ENCODE measurements at places on chromosomes 6 and 20.
A peak's percentile ranks its signal among the peaks of the same experiment; 100 is the strongest.

- DNase-seq = no peak
These were observed 211.5 kb upstream of the FKBP1C start for GRCh38 chr6:62999796-63000195.

GRCh38 chr6:16400248-16400760 lies 161.9 kb downstream of the GMPR start:
- no peak for DNase-seq

DNA sequence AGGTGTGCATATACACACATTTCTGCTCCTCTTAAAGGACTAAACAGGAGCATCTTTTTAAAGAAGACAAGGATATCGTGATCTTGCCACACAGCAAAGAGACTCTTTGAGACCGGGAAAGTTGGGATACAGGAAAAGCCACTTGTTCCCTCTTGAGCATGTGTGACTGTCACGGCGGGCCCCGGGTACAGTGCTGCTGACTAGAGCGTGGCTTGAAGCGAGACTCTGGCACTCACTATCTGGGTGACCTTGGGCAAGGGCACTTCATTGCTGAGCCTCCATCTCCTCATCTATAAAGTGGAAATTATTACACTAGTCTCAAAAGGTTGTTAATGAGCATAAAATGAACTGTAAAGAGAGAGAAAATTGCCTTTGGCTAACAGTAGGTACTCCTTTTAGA lies 713.9 kb downstream of the PTPRT start:
- no peak for DNase-seq

GRCh38 chr6:94584211-94584610 lies 993.1 kb upstream of the MANEA start:
- no peak for DNase-seq

DNA sequence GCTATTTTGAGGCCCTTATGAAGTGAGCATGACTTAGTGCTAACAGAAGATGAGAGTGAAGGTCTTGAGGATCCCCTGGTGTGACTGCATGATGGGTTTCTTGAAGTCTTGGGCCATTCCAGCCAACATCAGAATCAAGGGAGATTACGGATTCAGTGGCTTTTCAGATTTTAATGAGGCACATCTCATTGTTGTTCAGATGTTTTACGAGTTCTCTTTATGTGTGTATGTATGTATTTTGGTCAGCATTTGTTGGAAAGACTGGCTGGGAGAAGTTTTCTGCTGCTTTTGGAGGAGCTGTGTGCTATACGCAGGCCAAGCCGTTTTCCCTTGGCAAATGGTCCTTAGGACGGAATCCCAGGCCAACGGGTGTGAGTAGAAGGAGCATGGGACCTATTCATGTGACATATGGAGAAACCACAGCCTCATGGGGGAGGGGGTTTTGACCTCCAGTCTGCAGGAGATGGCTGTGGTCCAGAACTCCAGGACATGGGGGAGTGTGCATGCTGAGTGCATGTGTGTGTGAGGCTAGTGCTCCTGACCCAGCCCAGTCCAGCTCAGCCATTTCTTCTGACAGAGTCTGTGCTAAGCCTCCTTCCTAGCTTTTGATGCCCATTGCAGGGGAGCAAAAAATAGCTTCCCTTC lies 35.3 kb downstream of the CHMP4B start:
- DNase-seq = no peak

DNA sequence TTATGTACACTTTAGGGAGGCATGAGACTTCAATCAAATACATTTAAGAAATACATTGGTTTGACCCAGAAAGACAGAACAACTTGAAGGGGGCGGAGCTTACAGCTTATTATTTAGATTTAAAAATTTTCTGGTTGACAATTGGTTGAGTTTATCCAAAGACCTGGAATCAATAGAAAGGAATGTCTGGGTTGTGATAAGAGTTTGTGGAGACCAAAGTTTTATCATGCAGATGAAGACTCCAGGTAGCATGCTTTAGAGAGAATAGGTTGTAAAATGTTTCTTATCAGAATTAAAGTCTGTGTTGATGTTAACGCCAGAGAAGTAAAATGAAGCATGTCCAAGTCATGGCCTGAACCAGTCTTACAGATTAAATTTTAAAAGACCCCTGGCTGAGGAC lies 757.8 kb upstream of the ADGRB3 start:
- no peak for DNase-seq

GRCh38 chr6:2134554-2134953 lies 110.9 kb downstream of the GMDS start:
- no peak for DNase-seq

- no peak for DNase-seq
These were observed 47.3 kb upstream of the LRFN2 start for GRCh38 chr6:40634429-40634828.

DNA sequence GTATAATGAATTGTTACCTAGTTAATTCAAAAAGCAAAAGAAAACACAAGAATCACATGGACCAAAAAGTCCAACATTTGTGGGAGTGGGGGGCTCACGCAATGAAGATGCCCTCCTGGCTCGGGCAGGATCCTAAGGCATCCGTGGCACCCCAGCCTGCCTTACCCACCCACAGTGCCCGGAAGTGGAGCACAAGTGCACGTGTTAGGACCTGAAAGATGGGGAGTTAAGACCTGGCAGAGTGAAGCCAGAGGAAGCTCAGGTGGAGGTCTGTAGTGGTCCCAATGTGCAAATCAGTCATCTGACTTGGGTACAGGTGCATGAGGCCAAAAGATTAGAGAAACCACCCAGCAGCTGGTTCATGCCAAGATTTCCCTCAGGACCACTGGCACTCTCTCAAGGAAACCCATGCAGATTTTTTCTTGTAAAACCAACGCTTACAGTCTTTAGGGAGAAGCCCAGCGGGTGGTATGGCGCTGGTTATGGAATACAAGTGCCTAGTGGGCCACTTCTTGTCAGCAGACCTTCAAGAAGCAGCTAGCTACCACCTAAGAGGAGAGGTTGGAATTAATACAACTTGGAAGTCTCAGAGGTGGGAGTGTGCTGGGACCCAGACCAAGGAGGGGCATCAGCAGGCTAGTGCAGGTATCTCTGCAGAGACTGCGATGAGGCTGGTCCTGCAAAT lies 42.1 kb downstream of the BFSP1 start:
- no peak for DNase-seq

DNA sequence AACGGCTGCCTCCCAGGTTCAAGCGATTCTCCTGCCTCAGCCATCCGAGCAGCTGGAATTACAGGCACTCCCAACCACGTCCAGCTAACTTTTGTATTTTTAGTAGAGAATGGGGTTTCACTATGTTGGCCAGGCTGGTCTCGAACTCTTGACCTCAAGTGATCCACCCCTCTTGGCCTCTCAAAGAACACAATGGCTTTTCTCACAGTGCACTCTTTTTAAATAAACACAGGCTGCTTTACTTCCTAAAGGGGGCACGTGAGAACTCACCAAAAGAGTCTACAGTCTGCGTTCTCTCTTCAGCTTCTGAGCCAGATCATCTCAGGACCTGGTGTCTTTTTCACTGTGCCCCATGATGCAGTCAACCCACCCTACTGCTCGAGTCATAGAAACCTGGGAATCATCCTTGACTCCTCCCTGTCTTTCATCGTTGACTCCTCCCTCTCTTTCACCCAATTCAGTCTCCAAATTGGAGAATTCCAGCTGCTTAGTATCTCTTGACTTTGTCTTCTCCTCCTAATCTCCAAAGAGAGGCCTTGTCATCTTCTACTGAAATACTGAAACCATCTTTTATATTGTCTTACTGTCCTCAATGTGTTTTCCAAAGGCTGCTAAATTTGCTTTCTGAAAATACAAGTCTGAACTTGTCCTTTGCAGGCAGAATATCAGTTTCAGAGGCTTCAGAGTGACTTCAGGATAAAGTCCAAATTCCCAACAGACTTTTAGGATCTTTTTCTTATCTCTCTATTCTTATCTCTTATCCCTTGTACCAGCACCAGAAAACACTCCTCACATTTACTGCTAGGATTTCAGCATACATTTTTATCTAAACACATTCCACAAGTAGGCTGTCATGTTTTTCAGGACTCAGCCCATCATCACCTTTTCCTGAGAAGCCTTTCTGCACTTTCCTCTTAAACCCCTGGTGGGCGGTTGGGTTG lies 323.4 kb downstream of the SYNE1 start:
- DNase-seq = no peak

- DNase-seq = no peak
These were observed 47.3 kb upstream of the SASH1 start for GRCh38 chr6:148295261-148295887.

DNA sequence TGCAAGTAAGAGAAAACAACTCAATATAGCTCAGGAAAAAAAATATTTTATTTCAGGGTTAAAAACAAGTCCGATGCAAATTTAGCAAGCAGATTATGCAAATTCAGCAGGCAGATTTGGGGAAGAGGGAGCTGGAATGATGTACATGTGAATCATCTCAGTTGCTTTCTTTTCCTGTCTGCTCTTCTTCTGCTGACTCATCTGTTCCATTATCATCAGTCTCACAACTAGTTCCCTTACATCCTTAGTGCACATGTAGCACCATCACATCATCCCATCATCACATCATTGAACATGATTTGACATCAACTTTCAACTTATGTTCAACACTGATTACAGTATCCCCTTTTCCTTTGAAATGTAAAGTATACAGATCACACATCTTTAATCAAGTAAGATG lies 11.5 kb upstream of the DEFB113 start:
- no peak for DNase-seq

GRCh38 chr6:60671369-60671768 lies 1614.7 kb downstream of the KHDRBS2 start:
- DNase-seq = no peak

DNA sequence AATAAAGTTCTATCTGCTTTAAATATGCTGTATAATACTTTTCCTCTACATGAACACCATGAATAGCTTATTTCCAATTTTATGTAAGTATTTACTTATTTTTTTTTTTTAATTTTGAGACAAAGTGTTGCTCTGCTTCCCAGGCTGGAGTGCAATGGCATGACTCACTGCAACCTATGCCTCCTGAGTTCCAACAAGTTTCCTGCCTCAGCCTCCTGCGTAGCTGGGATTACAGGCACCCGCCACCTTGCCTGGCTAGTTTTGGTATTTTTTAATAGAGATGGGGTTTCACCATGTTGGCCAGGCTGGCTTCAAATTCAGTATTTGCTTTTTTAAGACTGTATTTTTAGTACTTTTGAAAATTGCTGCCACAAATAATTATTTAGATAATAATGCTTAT lies 1365.9 kb downstream of the GRIK2 start:
- DNase-seq = no peak

GRCh38 chr6:40706178-40706577 lies 119.0 kb upstream of the LRFN2 start:
- no peak for DNase-seq

GRCh38 chr20:63000958-63001357 lies 5.8 kb downstream of the BHLHE23 start:
- DNase-seq = no peak

DNA sequence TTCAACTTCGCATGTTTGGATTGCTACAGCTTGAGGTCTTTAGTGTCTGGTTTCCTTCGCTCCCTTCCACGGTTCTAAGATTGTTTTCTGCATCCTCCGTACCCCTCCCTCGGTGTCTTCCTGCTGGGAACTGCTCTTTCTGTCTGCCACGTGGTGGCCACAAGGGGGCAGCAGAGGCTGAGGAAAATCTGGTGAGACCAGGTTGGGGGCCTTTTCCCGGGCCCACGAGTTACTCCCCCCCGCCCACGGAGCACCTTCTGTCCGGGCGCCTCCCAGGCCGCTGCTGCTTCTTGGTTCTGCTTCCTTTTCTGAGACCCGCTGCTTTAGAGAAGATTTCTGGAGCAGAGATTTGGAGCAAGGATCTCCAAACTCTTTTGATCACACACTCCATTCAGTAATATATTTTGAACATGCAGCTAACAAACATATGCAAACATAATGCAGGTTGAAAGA lies 21.1 kb upstream of the NOTCH4 start:
- DNase-seq = peak; percentile 28

- no peak for DNase-seq
These were observed 13.9 kb downstream of the TMEM151B start for GRCh38 chr6:44284121-44284520.

- no peak for DNase-seq
These were observed 77.4 kb downstream of the NDUFAF5 start for GRCh38 chr20:13862245-13862644.

GRCh38 chr20:58575776-58576602 lies 60.8 kb upstream of the APCDD1L start:
- DNase-seq = no peak

- no peak for DNase-seq
These were observed 7.8 kb downstream of the E2F3 start for GRCh38 chr6:20409427-20409971.

- DNase-seq = no peak
These were observed 168.4 kb downstream of the VEGFA start for GRCh38 chr6:43938178-43939105.

- no peak for DNase-seq
These were observed 259.7 kb downstream of the RFPL4B start for GRCh38 chr6:112606656-112607435.

DNA sequence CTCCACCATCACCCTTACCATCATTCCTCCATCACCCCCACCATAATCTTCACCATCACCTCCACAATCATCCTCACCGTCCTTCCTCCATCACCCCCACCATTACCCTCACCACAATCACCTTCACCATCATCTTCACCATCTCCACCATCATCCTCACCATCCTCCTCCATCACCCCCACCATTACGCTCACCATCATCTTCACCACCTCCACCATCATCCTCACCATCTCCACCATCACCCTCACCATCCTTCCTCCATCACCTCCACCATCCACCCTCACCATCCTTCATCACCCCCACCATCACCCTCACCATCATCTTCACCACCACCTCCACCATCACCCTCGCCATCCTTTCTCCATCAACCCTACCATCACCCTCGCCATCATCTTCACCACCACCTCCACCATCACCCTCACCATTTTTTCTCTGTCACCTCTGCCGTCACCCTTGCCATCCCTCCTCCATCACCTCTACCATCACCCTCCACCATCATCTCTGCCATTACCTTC lies 33.1 kb upstream of the MPC1 start:
- no peak for DNase-seq

GRCh38 chr6:12265296-12265695 lies 24.9 kb upstream of the EDN1 start:
- no peak for DNase-seq

DNA sequence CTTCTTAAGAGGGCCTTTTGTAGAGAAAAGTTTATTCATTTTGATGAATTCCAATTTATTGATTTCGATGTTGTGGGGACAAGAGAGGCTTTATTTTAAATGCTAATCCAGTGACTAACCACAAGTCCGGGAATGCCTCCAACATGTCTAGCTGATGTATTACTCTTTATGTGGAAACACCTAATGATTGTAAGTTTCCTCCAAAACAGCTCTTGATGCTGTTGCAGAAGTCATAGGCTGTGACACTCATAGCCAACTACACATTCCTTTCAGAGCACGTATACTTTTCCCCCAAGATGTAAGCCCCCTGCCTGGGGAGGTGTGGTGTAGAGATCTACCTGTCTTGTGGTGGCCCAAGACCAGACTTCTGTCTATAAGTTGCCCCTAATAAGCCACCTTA lies 61.3 kb upstream of the RNF24 start:
- no peak for DNase-seq

Measured in activated CD8-positive, alpha-beta memory T cell treated with anti-CD3 and anti-CD28 coated beads for 1 hour (primary cell).